ENCODE measurements at places on chromosomes 12 and 14.

DNA sequence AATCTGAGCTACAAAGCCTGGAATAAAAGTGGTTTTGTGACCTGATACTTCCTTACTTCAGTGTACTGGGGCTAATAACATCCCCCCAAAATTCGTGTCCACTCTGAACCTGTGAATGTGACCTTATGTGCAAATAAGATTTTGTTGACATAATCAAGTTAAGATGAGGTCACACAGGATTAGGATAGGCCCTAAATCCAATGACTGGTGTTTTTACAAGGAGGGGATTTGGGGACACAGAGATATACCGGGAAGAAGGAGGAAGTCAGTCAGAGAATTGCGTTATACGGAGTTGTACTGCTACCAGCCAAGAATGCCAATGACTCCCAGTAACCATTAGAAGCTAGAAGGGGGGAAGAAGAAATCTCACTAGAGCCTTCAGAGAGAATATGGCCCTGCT is 299.9 kb downstream of the ACSS3 start:
- DNase-seq = no peak

GRCh38 chr14:36271222-36271621 is 49.2 kb downstream of the MBIP start:
- no peak for DNase-seq

- no peak for DNase-seq
These were observed 12.9 kb downstream of the FAM222A start for GRCh38 chr12:109726511-109727038.

- DNase-seq = no peak
These were observed 72.3 kb downstream of the CRADD start for GRCh38 chr12:93749515-93749914.

- no peak for DNase-seq
These were observed 126.1 kb upstream of the MAX start for GRCh38 chr14:65228436-65228835.

- no peak for DNase-seq
These were observed 31.9 kb downstream of the CEP83 start for GRCh38 chr12:94427501-94428381.

DNA sequence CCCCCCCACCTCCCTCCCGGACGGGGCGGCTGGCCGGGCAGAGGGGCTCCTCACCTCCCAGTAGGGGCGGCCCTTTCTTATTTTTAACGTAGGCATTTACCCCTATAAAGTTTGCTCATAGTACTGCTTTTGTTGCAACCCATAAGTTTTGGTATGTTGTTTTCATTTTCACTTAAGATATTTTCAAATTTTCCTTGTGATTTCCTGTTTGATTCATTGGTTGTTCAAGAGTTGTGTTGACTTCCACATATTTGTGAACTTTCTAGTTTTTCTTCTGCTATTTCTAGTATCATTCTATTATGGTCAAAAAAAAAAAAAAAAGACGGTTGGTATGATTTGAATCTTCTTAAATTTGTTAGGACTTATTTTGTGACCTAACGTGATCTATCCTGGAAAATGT is 6.5 kb downstream of the NOXRED1 start:
- no peak for DNase-seq
